HS-27A (cell line): ENCODE measurements at places on chromosomes 1 and 21.
A peak's percentile ranks its signal among the peaks of the same experiment; 100 is the strongest.

DNA sequence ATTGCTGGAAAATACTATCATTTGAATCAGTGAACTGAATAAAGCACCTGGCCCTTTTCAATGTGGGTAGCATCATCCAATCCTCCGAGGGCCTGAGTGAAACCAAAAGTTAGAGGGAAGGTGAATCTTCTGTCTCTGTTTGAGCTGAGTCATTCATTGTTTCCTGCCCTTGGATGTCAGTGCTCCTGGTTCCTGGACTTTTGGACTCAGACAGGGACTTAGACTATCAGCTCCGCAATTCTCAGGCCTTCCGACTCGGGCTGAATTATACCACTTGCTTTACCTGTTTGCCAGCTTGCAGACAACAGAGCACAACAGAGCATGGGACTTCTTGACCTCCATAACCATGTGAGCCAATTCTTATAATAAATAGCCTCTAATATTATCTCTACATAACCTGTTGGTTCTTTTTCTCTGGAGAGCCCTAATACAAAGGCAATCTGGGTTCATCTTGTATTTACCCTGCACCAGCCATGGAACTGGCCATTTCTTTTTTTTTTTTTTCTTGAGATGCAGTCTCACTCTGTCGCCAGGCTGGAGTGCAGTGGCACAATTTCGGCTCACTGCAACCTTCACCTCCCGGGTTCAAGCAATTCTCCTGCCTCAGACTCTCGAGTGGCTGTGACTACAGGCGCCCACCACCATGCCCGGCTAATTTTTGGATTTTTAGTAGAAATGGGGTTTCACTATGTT is 19.2 kb upstream of the VASH2 start:
- no peak for DNase-seq

GRCh38 chr1:78322928-78323680 is 167.7 kb upstream of the PTGFR start:
- no peak for DNase-seq

DNA sequence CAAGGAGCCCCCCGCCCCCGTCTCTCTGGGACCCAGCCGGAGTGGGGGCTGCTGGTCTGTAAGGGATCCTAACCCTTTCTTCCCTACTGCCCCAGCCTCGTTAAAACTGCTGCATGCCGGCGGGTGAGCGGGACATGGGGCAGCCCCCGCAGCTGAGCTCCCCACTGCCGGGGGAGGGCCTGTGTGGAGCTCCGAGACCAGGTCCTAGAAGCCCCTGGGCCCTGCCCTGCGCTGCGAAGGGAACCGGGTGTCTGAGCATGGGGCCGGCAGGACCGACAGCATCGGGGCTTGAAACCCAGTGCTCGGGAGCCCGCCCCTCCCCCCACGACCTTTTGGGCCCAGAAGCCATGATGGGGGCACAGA is 9.2 kb upstream of the COL6A1 start:
- DNase-seq: no peak

DNA sequence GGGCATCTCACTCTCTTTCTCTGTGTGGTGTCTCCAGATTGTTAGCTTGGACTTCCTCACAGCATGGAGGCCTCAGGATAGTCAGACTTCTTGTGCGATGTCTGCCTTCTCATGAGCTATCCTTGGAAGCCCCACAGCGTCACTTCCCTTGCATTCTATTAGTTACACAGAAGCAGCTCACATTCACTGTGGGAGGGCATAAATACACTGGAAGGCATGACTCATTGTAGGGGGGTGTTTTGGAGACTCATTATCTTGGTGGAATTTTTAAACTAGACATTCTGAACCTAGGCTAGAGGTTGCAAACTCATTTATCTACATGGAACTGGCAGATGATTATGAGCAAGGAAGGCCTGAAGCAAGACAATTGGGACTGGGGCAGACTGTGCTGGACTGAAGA is 21.4 kb upstream of the FASLG start:
- no peak for DNase-seq

- no peak for DNase-seq
Observed at GRCh38 chr21:40765811-40766210, 81.1 kb downstream of the DSCAM start.

GRCh38 chr1:119338757-119339156 is 29.8 kb upstream of the HAO2 start:
- no peak for DNase-seq

GRCh38 chr1:225435487-225435886 is 7.6 kb upstream of the LBR start:
- no peak for DNase-seq

GRCh38 chr1:3168678-3169077 is 99.7 kb downstream of the PRDM16 start:
- DNase-seq: no peak

DNA sequence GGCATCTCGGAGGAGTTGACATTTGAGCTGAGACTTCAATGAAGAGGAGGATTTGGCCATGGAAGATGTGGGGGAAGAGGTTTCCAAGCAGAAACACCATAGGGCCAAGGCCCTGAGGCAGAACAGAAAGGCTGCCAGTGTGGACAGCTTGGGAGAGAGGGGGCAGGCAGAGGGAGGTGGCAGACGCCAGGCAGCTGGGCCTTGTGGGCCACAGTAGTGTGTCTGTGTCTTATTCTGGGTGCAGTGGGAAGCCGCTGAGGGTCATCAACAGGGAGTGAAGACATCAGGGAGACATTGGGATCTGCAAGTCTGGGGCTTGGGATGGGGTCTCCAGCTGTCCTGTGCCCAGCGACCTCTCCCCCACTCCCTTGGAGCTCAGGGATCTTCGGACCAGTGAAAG is 96.8 kb downstream of the LACTBL1 start:
- no peak for DNase-seq

GRCh38 chr1:192749349-192749748 is 59.5 kb upstream of the RGS2 start:
- no peak for DNase-seq

DNA sequence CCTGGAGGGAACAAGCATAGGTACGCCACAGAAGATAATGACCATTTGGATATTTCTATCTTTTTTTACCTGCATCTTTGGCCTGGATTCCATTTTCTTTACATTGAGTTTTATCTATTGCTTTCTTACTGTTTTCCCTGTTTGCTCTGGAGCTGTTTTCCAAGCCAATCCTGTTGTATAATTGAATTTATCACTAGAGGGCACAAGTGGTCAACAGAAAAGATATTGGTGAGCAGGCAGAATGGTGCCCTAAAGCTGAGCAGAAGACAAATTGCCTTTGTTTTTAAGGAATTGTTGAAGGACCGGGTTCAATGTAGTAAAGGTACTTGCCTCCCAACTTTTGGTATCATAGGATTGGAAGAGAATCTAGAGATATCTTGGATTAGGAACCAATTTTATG is 152.8 kb downstream of the PPP1R12B start:
- DNase-seq: no peak

- DNase-seq: no peak
Observed at GRCh38 chr21:34367320-34367935, 3.6 kb downstream of the KCNE2 start.

DNA sequence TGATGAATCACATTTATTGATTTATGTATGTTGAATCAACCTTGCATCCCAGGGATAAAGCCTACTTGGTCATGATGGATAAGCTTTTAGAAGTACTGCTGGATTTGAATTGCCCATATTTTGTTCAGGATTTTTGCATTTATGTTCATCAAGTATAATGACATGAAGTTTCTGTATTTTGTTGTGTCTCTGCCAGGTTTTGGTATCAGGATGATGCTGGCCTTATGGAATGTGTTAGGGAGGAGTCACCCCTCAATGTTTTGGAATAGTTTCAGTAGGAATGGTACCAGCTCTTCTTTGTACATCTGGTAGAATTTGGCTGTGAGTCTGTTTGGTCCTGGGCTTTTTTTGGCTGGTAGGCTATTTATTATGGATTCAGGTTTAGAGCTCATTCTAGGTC is 1643.1 kb upstream of the B3GALT2 start:
- peak; percentile 23 for DNase-seq

GRCh38 chr1:181062836-181063428 is 25.6 kb upstream of the IER5 start:
- DNase-seq: no peak

GRCh38 chr1:196400478-196401451 is 207.5 kb downstream of the KCNT2 start:
- peak; percentile 33 for DNase-seq

DNA sequence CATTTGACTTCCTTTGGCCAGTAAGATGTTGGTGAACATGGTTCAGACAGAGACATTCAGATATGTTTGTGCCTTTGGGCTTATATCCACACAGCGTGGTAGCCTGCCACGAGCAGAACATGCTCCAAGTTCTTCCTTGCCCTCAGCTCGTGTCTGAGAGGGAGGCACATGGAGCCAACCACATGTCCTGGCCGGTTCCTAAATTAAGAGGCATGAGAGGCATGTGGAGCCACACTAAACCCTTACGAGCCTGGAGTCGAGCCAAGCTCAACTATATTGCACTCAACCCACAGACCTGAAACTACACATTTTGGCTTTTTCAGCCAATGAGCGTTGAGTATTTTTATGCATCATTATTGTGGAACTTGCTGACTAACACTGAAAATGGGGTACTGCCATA is 133.7 kb upstream of the KCNK1 start:
- no peak for DNase-seq

GRCh38 chr1:24294228-24294672 is 24.9 kb upstream of the GRHL3 start:
- DNase-seq: peak; percentile 72

GRCh38 chr1:155978973-155979429 is 654 bp upstream of the ARHGEF2 start:
- DNase-seq: no peak

- no peak for DNase-seq
Observed at GRCh38 chr1:51899022-51899421, 20.5 kb upstream of the NRDC start.

DNA sequence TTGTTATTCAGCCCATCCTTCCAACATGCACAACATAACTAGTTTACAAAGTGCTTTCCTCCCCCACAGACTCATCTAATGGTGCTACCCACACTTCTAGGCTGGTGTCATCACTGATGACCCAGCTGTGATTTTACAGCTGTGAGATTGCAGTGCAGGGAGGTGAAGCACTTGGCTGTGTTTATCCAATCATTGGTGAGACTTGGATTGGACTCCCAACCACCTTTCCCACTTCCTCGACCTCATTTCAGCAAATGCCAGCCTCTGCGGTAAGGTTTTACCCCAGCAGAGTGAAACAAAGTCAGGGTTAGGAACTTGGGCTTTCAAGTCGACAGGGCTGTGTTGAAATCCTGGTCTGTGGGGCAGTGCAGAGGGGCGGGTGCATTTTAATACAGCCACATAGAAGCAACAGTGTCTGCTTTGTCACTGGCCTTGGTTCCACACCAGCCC is 22.1 kb downstream of the ECHDC2 start:
- DNase-seq: no peak

- no peak for DNase-seq
Observed at GRCh38 chr1:176765608-176766007, 302.6 kb downstream of the PAPPA2 start.

DNA sequence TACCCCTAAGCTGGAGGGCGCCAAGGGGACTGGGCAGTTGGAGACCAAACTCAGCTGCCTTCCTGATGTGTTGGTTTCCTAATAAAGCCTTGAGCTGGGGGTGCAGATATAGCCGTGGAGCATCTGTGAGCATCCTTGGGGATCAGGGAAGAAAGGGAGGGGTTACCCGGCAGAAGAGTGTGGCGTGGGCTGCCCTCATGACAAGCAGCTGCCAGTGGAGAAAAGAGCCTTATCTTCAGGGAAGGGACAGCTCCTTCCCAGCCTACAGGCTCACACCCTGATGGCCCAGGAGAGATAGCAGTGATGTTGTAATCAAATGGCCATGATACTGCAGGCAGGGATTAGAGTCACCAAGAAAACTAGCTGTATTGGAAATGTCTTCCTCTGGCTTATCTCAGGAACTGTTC is 10.8 kb upstream of the NFASC start:
- DNase-seq: no peak

GRCh38 chr1:183776731-183777130 is 28.2 kb upstream of the RGL1 start:
- no peak for DNase-seq

- DNase-seq: no peak
Observed at GRCh38 chr1:87103074-87103473, 188.6 kb downstream of the HS2ST1 start.

GRCh38 chr1:110556471-110556807 is 37.5 kb upstream of the KCNA10 start:
- DNase-seq: no peak

DNA sequence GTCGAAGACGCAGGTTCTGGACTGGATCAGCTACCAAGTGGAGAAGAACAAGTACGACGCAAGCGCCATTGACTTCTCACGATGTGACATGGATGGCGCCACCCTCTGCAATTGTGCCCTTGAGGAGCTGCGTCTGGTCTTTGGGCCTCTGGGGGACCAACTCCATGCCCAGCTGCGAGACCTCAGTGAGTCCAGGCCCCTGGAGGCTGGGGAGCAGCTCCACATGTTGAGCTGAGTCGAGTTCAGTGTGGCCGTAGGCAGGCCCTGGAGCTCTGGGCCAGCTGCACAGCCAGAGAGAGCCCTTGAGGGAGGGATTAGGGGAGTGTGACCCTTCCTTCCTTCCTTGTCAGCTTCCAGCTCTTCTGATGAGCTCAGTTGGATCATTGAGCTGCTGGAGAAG is 1.6 kb downstream of the ELF3 start:
- no peak for DNase-seq

DNA sequence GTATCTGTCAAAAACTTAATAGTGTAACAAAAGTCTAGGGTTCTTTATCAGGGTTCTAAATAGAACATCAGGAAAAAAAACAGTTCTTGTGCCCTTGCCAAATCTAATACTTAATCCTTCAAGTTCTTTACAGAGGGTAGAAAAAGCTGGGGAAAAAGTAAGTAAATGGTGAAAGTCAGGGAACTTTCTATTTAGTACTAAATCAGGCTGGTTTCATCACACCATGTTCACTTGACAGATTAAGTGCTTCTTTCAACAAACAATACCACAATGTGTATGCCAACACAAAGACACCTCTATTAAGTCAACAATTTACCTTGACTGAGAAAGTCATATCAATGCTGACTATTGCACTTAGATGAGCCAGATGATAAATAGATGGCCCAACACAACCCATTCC is 9.7 kb downstream of the DBT start:
- DNase-seq: no peak

GRCh38 chr1:56080123-56080522 is 499.2 kb downstream of the PLPP3 start:
- no peak for DNase-seq

DNA sequence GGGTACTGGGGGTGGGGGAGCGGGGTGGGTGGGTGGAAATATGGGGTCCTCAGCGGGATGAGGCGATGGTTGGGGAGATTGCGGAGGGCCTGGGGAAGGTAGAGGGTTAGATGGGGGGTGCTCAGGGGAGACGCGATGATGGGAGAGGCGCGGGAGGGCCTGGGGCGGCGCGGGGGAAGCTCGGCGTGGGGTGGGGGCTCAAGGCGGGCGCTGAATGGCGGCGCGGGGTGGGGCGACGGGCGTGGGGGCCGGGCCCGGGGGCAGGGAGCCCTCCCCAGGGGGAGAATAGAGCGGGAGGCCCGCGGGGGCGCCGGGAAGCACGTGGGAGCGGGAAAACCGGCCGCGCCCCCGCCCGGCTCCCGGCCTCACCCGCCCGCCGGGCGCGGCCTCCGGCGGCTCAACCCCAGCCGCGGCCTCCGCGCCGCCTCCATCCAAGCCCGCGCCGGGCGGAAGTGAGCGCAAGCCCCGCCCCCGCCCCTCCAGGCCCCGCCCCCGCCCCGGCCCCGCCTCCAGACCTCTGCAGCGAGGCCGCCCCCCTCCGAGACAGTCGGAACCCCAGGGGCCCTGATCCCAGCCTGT is at the start of gene FAAP20:
Gene FAAP20, minus strand, starts transcription at position 454 of the 579 bp plus-strand sequence. Its CDS starts 23 bp downstream, at position 431.
- DNase-seq: no peak

- no peak for DNase-seq
Observed at GRCh38 chr1:17059391-17060305, 5.8 kb upstream of the SDHB start.

GRCh38 chr21:42850866-42851391 is 28.4 kb downstream of the WDR4 start:
- DNase-seq: no peak
